ENCODE measurements at places on chromosomes 11 and 22.

- no peak for DNase-seq
These were observed 18.1 kb downstream of the BTG4 start for GRCh38 chr11:111494040-111494439.

DNA sequence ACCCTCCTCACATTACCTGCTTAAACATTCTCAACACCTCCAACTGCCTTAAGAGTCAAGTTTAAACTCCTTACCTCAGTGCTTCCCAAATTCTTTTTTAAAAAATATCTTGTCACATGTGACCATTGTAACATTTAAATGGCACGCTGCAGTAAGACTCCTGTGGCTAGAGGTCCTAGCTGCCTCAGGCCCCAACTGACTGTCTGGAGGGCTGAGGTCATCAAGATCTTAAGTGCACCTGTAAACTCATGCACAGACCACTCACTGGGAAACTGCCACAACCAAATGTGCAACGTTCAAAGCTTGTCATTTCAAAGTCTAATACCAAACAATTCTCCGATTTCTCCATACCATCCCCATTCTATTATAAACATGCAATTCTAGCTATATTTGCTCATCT is 16.4 kb upstream of the CCDC34 start:
- no peak for DNase-seq

GRCh38 chr11:77267962-77268361 is 33.5 kb downstream of the GDPD4 start:
- DNase-seq, result no peak

- no peak for DNase-seq
These were observed 282.8 kb downstream of the MN1 start for GRCh38 chr22:27518531-27519340.

- DNase-seq, result no peak
These were observed 104.6 kb upstream of the FGF3 start for GRCh38 chr11:69923641-69924307.

- no peak for DNase-seq
These were observed 883 bp upstream of the AIFM3 start for GRCh38 chr22:20965888-20966855.

GRCh38 chr22:24355574-24355973 is 71.8 kb upstream of the ADORA2A start:
- DNase-seq, result no peak
